AG04449 (cell line): ENCODE measurements at places on chromosomes 4 and X.

DNA sequence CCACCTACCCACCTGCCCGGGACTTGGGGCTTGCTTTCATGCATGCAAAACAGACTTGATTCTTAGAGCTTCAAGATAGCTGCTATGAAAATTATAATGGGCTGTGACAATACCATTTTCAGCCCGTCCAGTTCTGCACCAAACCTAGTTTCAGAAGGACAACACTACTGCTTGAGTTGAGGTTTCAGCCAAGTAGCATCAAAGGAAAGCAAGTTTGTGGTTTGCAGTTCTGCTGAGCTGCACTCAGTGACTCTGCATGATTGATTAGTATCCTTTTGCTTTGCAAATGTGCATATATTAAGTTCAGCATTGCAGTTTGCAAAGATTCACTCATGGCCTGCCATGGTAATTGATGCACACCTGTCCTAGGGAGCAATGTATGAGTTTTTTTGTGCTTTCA is 442.7 kb downstream of the RPA4 start:
- DNase-seq = no peak

DNA sequence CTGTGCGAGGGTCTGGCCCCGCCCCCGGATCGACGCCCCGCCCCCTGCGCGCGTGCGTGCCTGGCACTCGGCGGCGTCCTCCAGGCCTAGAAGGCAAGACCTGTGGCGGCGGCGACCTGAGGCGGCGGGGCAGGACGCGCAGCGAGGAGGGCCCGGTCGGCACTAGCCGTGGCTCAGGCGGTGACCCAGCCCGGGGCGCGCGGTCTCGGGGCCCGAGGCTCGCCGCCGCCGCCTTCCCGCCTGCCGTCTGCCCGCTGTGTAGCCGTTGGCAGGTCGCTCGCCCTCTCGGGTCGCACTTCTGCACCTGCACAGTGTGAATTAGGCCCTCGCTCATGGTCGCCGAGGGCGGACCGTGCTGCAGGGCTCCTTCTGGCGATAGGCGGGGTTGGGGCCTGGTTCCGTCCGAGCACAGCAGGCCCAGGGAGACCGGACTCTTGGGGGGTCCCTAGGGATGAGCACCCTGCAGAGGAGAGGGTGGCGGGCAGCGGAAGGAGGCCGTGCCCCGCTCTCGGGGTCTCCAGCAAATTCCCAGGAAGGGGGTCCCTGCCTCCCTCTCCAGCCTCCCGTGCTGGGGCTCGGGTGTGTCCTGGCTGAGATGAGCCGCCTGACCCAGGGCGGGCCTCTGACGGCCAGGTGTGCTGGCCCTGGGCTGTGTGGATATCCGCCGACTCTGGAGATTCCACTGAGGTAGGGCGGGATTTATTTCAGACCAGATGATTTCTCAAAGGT is 557 bp upstream of the FAM53A start:
- no peak for DNase-seq

- no peak for DNase-seq
These were observed 179.7 kb upstream of the TET2 start for GRCh38 chr4:104967034-104967401.

DNA sequence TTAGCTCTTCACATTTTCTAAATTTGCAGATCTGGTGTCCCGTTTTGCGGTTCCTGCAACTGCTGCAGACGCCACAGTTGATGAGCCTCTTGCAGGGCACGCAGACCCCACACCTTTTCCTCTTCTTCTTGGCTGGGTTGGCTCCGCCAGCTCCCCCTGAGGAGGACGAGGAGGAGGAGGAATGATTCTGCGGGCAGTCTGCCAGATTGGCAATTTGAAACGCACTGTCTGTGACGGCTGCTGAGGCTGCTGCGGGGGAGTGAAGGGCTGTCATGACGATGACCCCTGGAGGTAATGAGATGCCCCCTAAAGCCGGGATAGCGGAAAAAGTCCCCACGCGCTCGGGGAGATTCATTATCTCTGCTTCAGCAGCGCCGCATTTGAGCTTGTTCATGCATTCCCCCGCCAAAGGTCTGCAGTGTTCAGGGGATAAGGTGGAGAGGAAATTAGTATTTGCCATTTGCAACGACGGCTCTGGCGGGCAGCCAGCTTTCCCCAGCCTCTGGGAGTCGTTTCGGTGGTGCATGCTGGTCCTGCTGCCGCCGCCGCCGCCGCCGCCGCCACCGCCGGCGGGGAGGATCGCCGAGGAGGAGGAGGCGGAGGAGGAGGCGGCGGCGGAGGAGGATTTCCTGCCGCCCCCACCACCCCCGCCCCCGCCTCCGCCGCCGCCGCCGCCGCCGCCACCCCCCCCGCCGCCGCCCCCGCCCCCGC is 3.8 kb downstream of the CXXC4 start:
- DNase-seq = no peak

DNA sequence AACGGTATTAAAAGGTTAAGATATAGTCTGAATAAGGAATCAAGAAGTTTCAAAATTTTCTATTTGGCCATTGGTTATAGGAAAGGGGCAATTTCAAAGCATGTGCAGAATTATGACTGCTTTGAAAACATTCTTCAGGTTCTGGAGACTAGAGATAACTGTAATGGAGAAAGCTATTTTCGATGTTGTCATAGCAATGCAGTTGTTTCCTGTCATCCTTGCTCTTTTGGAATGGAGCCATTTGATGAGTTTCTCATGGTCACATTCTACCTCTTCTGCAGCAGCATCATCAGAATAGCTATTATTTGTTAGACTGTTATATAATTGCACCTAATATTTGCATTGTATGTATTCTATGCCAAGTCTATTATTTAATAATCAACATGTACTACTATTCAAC is 368.2 kb upstream of the NR3C2 start:
- no peak for DNase-seq

DNA sequence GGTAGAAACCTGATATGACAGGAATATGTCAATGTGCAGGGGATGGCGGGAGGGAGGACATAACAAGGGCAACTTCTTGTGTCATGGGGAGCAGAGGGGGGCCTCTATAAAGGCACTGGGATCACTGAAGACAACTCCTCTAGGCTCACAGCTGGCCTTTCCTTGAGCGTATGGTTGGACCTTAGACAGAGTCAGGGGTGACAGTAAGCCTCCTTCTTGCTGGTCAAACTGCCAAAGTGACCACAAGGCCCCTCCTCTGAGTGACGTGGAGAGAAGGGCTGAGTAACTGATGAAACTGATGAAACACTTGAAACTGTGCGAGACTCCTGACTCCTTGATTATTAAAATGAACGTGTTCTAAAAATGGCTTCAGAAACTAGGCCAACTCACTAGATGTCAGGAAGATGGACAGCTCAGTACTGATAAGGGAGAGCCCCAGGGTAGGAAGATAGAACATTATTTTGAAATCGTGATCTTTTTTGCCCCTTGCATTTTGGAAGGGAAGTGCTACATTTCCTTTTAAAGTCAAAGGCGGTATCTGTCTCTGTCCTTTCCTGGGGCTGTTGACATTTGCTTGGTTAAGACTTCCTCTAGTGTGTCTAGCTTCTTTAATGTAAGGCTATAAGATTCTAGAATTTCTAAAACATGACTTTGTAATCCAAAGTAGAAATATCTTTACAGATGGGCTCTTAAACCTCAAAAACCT is 1.6 kb downstream of the RAB33A start:
- DNase-seq = no peak

GRCh38 chr4:119666653-119667091 is 38.1 kb upstream of the PDE5A start:
- no peak for DNase-seq

- DNase-seq = no peak
These were observed 63.2 kb downstream of the AASDH start for GRCh38 chr4:56324011-56324610.

GRCh38 chr4:70544279-70544868 is 26.0 kb downstream of the AMTN start:
- peak; percentile 9 for DNase-seq

DNA sequence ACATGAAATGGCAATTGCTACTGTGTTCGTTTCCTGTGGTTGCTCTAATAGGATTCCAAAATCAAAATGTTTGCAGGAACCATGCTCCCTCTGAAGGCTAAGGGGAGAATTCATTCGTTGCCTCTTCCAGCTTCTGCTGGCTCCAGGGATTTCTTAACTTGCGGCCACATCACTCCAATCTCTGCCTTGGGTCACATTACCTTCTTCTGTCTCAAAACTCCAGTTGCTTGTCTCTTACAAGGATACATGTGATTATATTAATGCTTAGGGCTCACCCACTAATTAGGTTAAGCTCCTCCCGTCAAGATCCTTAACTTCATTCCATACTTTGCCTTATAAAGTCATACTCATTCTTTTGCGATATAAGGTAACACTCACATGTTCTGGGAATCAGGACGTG is 208.4 kb downstream of the RBM46 start:
- no peak for DNase-seq

DNA sequence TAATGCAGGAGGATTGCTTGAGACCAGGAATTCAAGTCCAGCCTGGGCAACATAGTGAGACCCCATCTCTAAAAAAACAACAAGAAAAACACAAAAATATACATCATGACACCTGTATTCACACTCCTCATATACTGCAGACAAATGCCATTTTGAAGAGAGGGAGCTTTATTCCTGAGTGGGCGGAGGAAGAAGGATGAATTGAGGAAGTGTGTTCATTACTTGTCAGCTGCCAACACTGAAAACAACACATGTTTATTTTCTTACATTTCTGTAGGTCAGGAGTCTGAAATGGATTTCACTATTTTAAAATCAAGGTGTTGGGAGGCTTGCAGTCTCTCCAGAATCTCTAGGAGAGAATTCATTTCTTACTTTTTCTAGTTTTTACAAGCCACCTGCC is 47.2 kb upstream of the CD99 start:
- DNase-seq = no peak

DNA sequence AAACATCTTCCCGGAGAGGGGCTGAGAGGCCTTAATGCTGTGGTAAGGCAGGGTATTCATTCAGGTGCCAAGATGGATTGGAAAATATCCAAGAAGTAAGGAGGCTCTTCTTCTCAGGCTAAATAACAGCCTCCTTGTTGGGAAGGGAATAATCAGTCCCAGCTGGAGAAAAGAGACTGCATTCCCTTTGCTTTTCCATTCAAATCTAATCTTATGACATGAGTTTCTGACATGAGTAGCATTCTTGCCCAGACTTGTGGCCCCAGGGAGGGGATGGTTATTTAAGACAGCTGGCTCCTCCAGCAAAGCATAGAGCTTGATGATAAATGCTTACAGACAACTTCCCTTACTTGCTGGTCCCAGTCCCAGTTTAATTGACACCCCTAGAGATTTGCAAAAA is 98.3 kb downstream of the DCLK2 start:
- peak; percentile 66 for DNase-seq
